ENCODE measurements at places on chromosomes 12 and 14.
A peak's percentile ranks its signal among the peaks of the same experiment; 100 is the strongest.

- no peak for DNase-seq
These were observed 169.3 kb downstream of the EMP1 start for GRCh38 chr12:13365748-13366366.

DNA sequence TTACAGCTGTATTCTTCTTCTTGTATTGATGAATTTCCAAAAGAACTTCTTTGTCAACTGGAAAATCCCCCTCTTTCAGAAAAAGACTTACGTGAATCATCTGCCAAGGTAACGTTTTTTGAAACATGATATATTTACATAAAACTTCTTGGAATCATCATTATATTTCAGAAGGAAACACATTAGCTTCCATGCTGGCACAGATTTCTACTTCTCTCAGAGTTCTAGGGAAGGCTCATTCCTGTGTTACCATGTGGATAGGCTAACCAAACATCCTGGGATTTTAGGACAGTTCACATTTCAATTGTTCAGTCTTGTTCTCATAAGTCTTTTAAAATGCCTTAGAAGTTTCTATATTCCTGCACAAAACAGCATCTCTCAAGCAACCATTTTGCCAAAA is 120.3 kb upstream of the NEDD1 start:
- no peak for DNase-seq

DNA sequence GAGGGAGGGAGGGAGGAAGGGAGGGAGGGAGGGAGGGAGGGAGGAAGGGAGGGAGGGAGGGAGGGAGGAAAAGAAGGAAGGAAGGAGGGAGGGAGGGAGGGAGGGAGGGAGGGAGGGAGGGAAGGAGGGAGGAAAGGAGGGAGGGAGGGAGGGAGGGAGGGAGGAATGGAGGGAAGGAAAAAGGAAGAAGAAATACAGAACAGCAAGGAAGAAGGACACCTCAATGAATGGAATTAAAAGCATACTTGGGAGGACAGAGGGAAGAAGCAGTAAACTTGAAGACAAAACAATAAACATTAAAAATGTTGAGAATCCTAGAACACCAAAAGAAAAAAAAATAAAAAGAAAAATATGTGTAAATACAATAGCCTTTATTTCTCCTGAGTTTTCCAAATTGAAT is 6.2 kb downstream of the OR4Q2 start:
- DNase-seq = no peak

GRCh38 chr14:50750323-50750722 is 80.6 kb downstream of the NIN start:
- no peak for DNase-seq

DNA sequence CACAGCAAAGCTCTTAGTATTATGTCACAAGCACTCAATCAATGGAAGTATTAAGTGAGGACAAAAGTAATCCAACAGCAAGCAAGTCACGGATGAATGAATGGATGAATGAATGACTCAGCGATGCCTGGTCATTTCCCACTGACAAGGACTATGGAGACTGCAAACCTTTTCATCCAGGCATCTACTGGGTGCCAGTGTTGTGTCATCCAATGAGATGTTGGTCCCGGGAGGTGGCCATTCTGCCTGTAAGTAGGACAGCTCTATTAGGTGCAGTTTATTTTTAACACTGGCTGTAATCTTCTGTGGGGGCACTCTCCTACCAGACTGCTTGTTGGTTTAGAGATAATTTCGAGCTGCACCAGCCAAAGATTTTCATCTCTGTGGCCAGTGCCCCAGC is 39.4 kb downstream of the STAB2 start:
- DNase-seq = peak; percentile 67
